Naive B cell (primary cell): ENCODE measurements at places on chromosomes 16 and 17. TPM values are rescaled to one million over a fixed set of nuclear protein-coding genes. Genes with fewer than 3 reads are reported as not detected.

GRCh38 chr17:12866244-12866643 is 76.9 kb downstream of the ARHGAP44 start:
- no peaks in the 10 kb centered on the region for H3K4me1 ChIP-seq
- no peak overlapping the region for H3K27ac ChIP-seq
- no peak for DNase-seq
- no peaks in the 10 kb centered on the region for H3K36me3 ChIP-seq
- H3K27me3 ChIP-seq, result peaks cover 12% of the 10 kb centered on the region
- no peak overlapping the region for H3K4me3 ChIP-seq

CDH3 gene
- polyA plus RNA-seq, result 0.25 TPM

CBLN1 gene
- not detected for polyA plus RNA-seq

DNA sequence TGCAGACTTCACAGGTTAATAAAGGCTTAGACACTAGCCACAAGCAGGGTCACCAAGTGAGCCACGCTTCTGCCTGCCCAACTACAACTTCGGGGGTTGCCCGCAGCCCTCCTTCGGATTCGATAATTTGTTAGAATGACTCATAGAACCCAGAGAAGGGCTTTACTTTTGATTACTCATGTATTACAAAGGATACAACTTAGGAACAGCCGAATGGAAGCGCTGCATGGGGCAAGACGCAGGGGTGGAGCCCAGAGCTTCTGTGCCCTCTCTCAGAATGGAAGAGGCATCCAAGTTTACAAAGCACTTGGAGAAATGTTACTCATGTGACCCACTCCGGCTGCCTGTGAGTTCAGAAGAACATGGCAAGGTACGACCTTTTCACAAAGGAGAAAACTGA is 7.5 kb upstream of the CDH5 start:
- no peaks in the 10 kb centered on the region for H3K4me1 ChIP-seq
- no peaks in the 10 kb centered on the region for H3K36me3 ChIP-seq
- no peak overlapping the region for H3K4me3 ChIP-seq
- no peak overlapping the region for H3K27ac ChIP-seq

- peaks cover 11% of the 10 kb centered on the region for H3K4me1 ChIP-seq
- H3K27me3 ChIP-seq, result peaks cover 5% of the 10 kb centered on the region
- H3K36me3 ChIP-seq, result no peaks in the 10 kb centered on the region
- no peak overlapping the region for H3K27ac ChIP-seq
- no peak for DNase-seq
Measured at GRCh38 chr16:66489818-66490217, 60.1 kb downstream of the TK2 start.

- no peak for DNase-seq
- peaks cover 6% of the 10 kb centered on the region for H3K27me3 ChIP-seq
- no peak overlapping the region for H3K27ac ChIP-seq
- no peak overlapping the region for H3K4me3 ChIP-seq
- no peaks in the 10 kb centered on the region for H3K4me1 ChIP-seq
Measured at GRCh38 chr16:49602201-49602975, 228.8 kb downstream of the C16orf78 start.

DNA sequence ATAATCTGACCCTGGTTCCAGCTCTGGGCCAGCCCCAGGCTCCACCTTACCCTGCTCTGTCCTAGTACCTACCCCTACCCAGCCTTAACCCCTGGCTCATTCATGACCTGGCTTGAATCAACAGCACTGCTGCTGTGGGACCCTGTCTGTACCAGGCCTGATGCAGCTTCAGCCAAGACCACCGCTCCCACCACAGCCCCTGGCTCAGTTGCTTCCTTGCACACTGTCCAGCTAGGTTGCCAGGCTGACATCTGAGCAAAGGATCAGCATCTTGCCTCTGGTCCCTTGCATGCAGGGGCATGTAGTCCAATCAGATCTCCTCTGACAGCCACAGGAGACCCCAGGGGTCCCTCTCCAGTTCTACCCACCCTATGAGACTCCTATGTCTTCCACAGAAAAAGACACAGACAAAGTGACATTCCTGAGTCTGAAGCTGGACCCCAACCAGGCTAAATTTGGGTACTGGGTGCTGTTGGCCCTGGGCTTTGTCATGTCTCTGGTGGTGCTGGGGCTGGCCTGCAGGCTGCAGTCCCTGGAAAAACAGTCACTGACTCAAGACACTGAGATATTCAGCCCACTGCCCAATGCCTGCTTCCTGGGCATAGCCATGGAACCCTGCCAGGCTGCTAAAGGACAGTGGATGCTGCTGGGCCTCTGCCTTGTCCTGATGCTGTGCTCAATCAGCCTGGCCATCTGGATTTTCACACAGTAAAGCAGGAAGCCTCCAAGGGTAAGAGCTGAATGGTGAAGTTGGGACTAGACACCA is 3.9 kb upstream of the KCNH6 start:
- H3K4me1 ChIP-seq, result peaks cover 9% of the 10 kb centered on the region
- no peak overlapping the region for H3K4me3 ChIP-seq
- H3K27me3 ChIP-seq, result peaks cover 41% of the 10 kb centered on the region
- no peak overlapping the region for H3K27ac ChIP-seq

GRCh38 chr17:55430541-55431288 is 9.1 kb upstream of the MMD start:
- no peaks in the 10 kb centered on the region for H3K27me3 ChIP-seq
- H3K36me3 ChIP-seq, result no peaks in the 10 kb centered on the region
- DNase-seq, result no peak
- no peak overlapping the region for H3K27ac ChIP-seq

ZNF785 gene
- polyA plus RNA-seq, result 2.3 TPM

RPUSD1 gene
- polyA plus RNA-seq, result 33.9 TPM

SECTM1 gene
- not detected for polyA plus RNA-seq

DNA sequence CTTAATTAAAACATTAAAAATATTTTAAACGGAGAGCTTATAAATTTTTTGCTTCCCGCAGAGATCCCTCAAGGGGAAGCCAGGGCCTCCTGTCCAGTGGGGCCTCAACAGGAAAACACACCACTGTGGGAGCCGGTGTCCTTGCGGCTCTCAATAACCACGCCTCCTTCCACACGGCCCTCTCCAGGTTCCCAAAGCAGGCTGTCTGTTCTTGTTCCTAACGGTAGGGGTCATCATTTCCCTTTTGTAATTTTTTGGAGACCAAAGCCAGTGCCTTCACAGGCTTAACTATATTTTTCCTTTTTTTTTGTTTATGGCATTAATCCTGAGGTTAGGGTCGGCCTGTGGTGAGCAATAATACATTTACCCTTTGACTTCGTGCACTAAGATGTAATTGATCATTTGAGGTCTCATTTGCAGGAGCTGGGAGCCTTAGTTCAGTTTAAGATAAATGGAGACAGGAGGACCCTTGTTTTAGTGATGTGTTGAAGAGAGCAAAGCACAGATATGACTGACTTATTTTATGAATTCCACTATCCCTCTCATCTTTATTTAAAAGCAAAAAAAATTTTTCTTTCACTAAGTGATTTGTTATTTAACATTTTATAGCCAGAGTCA is 77.5 kb upstream of the N4BP1 start:
- no peak overlapping the region for H3K27ac ChIP-seq
- no peak for DNase-seq
- H3K4me3 ChIP-seq, result no peak overlapping the region
- H3K27me3 ChIP-seq, result peaks cover 41% of the 10 kb centered on the region
- H3K4me1 ChIP-seq, result no peaks in the 10 kb centered on the region

DNA sequence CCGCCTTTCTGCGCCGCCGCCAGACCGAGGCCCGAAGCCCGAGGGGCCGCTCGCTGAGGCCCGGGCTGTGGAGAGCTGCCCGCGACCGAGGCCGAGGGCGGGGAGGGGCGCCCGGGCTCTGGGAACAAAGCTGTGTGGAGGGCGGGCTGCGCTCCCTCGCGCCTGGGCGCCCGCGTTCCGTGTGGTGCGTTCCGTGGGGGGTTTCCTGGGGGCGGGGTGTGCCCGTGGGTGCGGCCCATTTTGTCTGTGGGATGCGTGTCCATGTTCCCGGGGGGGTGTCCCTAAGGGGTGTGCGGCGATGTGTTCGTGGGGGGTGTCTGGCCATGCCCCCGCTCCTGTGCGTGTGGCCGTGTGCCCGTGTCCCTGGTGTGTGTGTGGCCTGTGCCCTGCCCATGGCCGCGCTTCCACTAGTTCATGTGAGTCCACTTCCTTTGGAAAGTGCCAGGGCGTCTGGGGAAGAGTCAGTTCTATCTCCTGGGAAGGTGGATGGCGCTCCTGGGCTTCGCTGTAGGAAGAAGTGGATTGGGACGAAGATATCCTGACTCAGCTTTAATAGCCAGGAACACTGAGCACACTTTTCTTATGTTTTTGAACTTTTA is 520 bp downstream of the JPT2 start:
- peak; percentile 59 for DNase-seq
- H3K27ac ChIP-seq, result peak overlapping the region; percentile 95
- H3K27me3 ChIP-seq, result no peaks in the 10 kb centered on the region

DNA sequence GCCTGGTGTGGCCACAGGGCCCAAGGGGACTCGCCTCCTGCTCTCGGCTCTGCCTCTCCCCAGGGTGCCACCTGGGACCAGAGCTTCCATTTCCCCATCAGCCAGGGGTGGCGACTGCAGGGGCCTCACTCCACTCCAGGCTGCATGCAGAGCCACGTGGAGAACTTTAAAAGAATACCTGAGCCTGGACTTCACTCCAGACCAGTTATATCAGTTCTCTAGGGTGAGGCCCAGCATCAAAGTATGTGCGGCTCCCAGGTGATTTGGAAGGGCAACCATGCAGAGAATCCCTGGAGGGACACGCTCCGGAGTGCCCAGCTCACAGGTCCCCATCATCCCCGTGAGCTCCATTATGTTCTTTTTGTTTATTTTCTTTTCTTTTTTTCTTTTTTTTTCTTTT is 39.8 kb downstream of the KIAA0513 start:
- no peaks in the 10 kb centered on the region for H3K4me1 ChIP-seq
- H3K4me3 ChIP-seq, result no peak overlapping the region
- no peak for DNase-seq

DNA sequence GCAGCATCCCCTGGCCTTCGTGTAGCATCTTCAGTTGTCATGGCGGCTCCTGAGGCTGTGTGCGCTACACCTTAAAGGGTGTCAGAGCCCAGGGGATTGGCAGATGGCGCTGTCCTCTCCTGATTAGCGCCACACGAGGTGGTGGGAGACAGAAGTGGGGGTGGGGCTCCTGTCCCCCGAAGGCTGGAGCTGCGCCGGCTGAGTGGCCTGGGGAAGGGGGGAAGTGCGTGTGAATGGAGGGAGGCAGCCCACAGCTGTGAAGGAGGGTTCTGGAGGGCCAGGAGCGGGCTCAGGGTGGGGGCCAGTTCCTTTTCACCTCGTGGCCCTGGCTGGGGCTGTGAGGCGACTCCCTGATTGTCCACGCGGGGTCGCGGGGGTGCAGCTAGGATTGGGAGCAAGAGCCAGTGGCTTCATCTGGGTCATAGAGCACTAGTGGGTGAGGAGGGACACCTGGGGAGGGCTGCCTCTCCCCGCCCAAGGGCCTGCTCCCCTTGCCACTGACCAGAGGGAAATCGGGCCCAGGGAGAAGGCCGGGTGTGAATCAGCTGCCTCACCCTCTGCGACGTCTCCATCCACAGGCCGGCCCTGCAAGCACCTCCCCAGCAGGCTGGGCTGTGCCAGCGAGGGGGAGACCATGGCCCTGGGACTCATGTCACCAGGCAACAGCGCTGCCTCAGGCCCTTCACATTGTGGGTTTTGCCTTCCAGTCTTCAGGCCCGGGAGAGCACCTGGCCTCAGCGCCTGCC is 14.1 kb downstream of the BAHCC1 start:
- H3K27me3 ChIP-seq, result peaks cover 27% of the 10 kb centered on the region
- peaks cover 30% of the 10 kb centered on the region for H3K4me1 ChIP-seq
- H3K4me3 ChIP-seq, result no peak overlapping the region
- H3K27ac ChIP-seq, result no peak overlapping the region

DNA sequence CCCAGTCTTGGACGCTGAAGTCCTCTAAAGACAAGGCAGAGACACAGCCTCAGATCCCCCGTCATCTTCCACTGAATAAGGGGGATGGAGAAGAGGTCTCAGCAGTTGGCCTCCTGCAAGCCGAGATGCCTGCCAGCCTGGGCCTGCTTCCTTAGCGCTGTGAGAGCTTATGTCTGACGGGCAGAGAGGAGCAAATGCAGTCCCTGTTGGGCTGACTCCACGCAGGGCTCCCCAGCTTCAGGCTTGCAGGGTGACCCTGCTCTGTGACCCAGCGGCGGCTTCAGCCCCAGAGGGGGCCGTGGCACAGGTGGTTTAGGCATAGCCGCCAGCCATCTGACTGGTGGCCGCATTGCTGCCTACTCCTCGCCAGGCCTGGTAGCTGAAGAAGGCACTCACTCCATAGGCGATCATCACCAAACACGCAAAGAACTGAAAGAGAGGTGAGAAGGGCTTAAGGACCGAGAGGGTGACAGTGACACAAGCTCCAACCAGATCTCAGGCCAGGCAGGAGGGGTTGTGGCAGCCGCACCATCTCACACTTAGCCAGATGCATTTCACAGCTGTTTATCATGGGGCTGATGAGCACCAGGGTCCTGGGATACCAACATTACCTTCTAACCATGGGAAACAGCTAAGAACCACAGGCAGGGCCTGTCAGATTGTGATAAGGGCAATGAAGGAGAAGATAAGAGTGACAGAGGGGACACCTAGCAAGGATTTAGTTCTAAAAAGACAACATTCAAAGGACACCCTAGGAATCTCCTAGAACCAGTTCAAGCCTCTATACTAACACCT is 11.7 kb downstream of the ARL2BP start:
- H3K27me3 ChIP-seq, result no peaks in the 10 kb centered on the region
- no peak overlapping the region for H3K4me3 ChIP-seq
- H3K36me3 ChIP-seq, result peaks cover 16% of the 10 kb centered on the region
- DNase-seq, result no peak
- H3K4me1 ChIP-seq, result peaks cover 4% of the 10 kb centered on the region
- no peak overlapping the region for H3K27ac ChIP-seq

DNA sequence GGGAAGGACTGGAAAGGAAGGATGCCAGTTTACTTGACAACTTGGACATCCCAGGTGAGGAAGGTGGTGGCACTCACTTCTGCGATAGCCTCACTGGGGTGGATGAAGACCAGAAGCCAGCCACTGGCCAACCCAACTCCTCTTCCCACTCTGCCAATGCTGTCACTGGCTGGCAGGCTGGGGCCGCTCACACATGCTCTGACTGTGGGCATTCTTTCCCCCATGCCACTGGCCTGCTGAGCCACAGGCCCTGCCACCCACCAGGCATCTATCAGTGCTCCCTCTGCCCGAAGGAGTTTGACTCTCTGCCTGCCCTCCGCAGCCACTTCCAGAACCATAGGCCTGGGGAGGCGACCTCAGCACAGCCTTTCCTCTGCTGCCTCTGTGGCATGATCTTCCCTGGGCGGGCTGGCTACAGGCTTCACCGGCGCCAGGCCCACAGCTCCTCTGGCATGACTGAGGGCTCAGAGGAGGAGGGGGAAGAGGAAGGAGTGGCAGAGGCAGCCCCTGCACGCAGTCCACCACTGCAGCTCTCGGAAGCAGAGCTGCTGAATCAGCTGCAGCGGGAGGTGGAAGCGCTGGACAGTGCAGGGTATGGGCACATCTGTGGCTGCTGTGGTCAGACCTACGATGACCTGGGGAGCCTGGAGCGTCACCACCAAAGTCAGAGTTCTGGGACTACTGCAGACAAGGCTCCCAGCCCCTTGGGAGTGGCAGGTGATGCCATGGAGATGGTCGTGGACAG is 4.5 kb downstream of the ZNF646 start:
- H3K27me3 ChIP-seq, result no peaks in the 10 kb centered on the region
- H3K4me1 ChIP-seq, result peaks cover 41% of the 10 kb centered on the region
- no peak overlapping the region for H3K27ac ChIP-seq
- DNase-seq, result no peak

GRCh38 chr17:45233423-45233924 is 11.8 kb downstream of the FMNL1 start:
- peaks cover 6% of the 10 kb centered on the region for H3K36me3 ChIP-seq
- no peak overlapping the region for H3K4me3 ChIP-seq
- peaks cover 49% of the 10 kb centered on the region for H3K4me1 ChIP-seq
- H3K27ac ChIP-seq, result no peak overlapping the region
- no peak for DNase-seq
- no peaks in the 10 kb centered on the region for H3K27me3 ChIP-seq

GDPD1 gene
- 1.3 TPM for polyA plus RNA-seq

- no peaks in the 10 kb centered on the region for H3K36me3 ChIP-seq
- no peak for DNase-seq
- H3K27me3 ChIP-seq, result peaks cover 25% of the 10 kb centered on the region
Measured at GRCh38 chr17:34360601-34361270, 2.3 kb downstream of the CCL1 start.
